Activated naive CD4-positive, alpha-beta T cell treated with anti-CD3 and anti-CD28 coated beads, Interleukin-2, amount 10 ng/mL, durations not matched to agents 5 hours and 36 hours (primary cell): ENCODE measurements at places on chromosomes 11 and 22. TPM values are rescaled to one million over a fixed set of nuclear protein-coding genes. Genes with fewer than 3 reads are reported as not detected.

Gene BDNF
- not detected for total RNA-seq

Gene BET1L
- total RNA-seq, result 42.3 TPM

Gene GGT1
- 30.8 TPM for total RNA-seq

Gene RBM4
- total RNA-seq, result 132 TPM

Gene ARHGAP8
- 0.48 TPM for total RNA-seq

Gene MS4A3
- total RNA-seq, result not detected

Gene MEI1
- 70.4 TPM for total RNA-seq

Gene ROBO4
- not detected for total RNA-seq

Gene KDM4E
- total RNA-seq, result not detected
